ENCODE measurements at places on chromosomes 11 and 22. TPM values are rescaled to one million over a fixed set of nuclear protein-coding genes. Genes with fewer than 3 reads are reported as not detected.

GRCh38 chr11:123479048-123479837 lies 49.2 kb downstream of the GRAMD1B start:
- no peak for DNase-seq

GRCh38 chr11:297586-298405 lies 1.5 kb downstream of the IFITM5 start:
- no peak for DNase-seq

GRCh38 chr11:67584205-67584880 lies 731 bp downstream of the GSTP1 start:
- DNase-seq, result peak; percentile 70

Gene OMP
- total RNA-seq, result 0.61 TPM

Gene ASPHD2
- 1.4 TPM for total RNA-seq

Gene GRIK4
- 4.9 TPM for total RNA-seq

Measured in lung (tissue), 17 donors.